Gastrocnemius medialis (tissue), 4 donors: ENCODE measurements at places on chromosomes 13 and 19. TPM values are rescaled to one million over a fixed set of nuclear protein-coding genes. Genes with fewer than 3 reads are reported as not detected.

The TOMM40 gene
- total RNA-seq = 75.1 TPM

DNA sequence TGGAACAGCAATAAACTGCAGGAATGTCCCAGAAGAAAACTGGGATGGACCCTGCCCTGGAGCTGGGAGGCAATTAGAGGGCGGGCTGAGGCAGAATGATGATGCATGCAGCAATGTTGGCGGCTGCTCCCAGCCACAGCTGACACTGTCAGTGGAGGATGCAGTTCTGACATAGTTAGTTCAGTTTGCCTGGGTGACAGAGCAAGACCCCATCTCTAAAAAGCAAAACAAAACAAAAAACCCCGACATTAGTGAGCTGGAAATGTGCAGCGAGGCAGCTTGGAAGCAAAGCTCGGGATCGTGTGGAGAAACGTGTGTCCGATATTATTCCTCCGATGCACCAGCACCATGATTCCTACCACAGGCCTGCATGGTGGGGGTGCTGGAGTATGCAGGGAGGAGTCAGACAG lies 110.1 kb upstream of the UQCRFS1 start:
- no peaks in the 10 kb centered on the region for H3K36me3 ChIP-seq
- H3K4me1 ChIP-seq = no peaks in the 10 kb centered on the region
- DNase-seq = no peak

DNA sequence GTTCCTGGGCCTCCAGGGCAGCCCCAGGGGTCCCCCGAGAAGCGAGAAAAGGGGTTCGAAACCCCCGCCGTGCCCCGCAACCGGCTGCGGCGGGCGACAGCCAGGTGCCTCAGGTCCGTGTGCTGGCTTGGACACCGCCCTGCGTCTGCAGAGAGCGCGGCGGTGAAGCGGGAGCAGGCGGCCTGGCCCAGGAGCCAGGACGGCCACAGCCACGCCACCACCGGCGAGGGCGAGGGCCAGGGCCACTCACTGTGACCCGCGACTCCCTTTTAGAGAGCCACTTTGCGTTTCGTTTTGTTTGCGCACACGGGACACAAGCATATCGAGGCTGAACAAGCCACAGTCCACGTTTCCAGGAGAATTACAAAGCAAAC lies 110.4 kb downstream of the CRYL1 start:
- no peak for DNase-seq
- H3K4me3 ChIP-seq = no peak overlapping the region
- H3K27me3 ChIP-seq = no peaks in the 10 kb centered on the region
- H3K4me1 ChIP-seq = no peaks in the 10 kb centered on the region
- H3K27ac ChIP-seq = no peak overlapping the region

DNA sequence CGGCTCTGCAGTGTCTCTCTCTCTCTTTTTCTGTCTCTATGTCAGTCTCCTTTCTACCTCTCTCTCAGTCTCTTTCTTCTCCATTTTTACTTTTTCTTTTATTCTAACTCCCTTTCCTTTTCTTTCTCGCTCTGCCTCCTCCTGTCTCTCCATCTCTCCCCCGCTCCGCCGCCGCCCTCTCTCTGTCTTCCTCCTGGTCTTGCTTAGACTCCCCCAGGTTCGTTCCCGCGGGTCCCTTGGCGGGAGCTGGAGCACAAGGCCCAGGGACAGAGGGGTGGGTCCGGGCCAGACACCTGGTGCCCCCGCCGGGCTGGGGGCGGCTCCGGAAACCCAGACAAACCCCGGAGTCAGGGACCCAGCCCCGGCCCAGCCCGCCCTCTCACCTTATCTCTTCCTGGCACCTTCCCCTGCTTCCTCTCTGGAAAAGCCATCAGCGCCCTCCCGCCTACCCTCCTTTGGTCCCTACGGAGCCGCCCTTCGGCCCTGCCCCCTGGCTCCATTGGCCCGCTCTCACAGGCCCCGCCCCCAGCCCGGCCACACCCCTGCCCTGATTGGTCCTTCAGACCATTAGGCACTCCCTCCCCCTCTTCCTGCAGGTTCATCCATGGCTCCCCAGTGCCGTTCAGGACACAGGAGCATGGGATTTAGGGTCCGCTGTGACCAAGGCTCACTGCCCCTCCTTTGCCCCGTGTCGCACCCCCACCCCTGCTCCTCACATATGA lies 15.4 kb upstream of the NOP53 start:
- DNase-seq = peak; percentile 17
- peaks cover 17% of the 10 kb centered on the region for H3K4me1 ChIP-seq
- no peaks in the 10 kb centered on the region for H3K36me3 ChIP-seq
- H3K4me3 ChIP-seq = peak overlapping the region; percentile 2

GRCh38 chr19:9792206-9793070 lies 23.9 kb upstream of the ZNF846 start:
- H3K4me1 ChIP-seq = no peaks in the 10 kb centered on the region
- H3K36me3 ChIP-seq = no peaks in the 10 kb centered on the region
- H3K4me3 ChIP-seq = peak overlapping the region; percentile 64
- H3K27ac ChIP-seq = peak overlapping the region; percentile 77

DNA sequence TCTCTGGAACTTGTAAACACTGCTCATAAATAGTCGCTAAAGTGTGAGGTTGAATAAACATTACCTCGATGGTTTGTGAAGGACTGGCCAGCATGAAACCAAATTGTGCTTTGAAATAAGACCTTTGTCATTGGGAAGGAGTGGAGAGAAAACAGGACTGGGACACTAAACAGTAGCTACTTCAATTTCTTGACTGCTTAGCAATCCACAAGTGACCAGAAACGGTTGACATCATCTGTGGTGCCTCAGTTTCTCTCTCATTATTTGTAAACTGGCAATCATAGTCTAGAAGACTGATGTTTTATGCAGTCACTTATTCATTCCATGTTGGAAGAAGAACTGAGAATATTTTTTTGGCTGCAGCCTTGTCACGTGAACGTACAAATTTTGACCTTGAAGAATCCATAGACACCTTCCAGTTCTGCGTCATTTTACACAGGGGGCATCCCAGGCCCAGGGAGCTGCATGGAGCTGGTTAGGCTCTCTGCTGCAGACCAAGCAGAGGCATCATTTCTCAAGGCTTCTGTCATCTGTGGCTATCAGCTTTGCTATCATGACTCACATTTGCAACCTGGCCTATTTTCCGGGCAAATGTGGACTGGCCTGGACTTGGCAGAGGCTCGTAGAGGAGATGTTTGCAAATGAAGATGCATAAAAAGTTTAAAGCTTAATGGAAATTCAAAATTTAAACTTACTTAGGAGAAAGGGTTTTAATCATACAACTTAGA lies 391.8 kb downstream of the FGF9 start:
- no peaks in the 10 kb centered on the region for H3K36me3 ChIP-seq
- no peak overlapping the region for H3K27ac ChIP-seq
- H3K4me1 ChIP-seq = no peaks in the 10 kb centered on the region
- H3K27me3 ChIP-seq = no peaks in the 10 kb centered on the region
- no peak for DNase-seq
- H3K4me3 ChIP-seq = no peak overlapping the region

GRCh38 chr19:53907193-53907581 lies 1.9 kb upstream of the CACNG7 start:
- H3K27me3 ChIP-seq = peaks cover 55% of the 10 kb centered on the region
- no peak overlapping the region for H3K27ac ChIP-seq
- no peak for DNase-seq
- H3K36me3 ChIP-seq = no peaks in the 10 kb centered on the region
- H3K4me3 ChIP-seq = no peak overlapping the region
